PC-3 (cell line): ENCODE measurements at places on chromosomes 7 and 10. TPM values are rescaled to one million over a fixed set of nuclear protein-coding genes. Genes with fewer than 3 reads are reported as not detected.

NKX2-3 gene
- total RNA-seq: 0.07 TPM in 1 of 2 replicates, not detected in the other

FEZF1 gene
- total RNA-seq: not detected in 2 replicates

PCBD1 gene
- 277 and 283 TPM in 2 replicates for total RNA-seq

EN2 gene
- total RNA-seq: 2.3 and 2.4 TPM in 2 replicates

GRCh38 chr7:105480931-105481330 lies 41.1 kb downstream of the PUS7 start:
- H3K4me3 ChIP-seq: no peak overlapping the region
- no peaks in the 10 kb centered on the region for H3K4me1 ChIP-seq
- H3K27me3 ChIP-seq: no peaks in the 10 kb centered on the region
- DNase-seq: no peak
- H3K27ac ChIP-seq: no peak overlapping the region
- peaks cover 23% of the 10 kb centered on the region; the same call in 1 of the 2 replicates for H3K36me3 ChIP-seq

- 0 out of 2 replicates have a peak, but pooled peaks cover 9% of the 10 kb centered on the region for H3K27me3 ChIP-seq
- peak overlapping the region; percentile 26; the same call in 1 of the 2 replicates for H3K27ac ChIP-seq
- DNase-seq: peak; percentile 53
- no peaks in the 10 kb centered on the region for H3K36me3 ChIP-seq
- peaks cover 15% of the 10 kb centered on the region for H3K4me1 ChIP-seq
Observed at GRCh38 chr10:127990846-127991542, 84.1 kb downstream of the PTPRE start.

GRCh38 chr10:59793919-59794318 lies 40.7 kb upstream of the MRLN start:
- no peaks in the 10 kb centered on the region for H3K27me3 ChIP-seq
- H3K36me3 ChIP-seq: peaks cover 47% of the 10 kb centered on the region
- peak overlapping the region; percentile 25; the same call in 1 of the 2 replicates for H3K4me3 ChIP-seq
- DNase-seq: peak; percentile 92

DNA sequence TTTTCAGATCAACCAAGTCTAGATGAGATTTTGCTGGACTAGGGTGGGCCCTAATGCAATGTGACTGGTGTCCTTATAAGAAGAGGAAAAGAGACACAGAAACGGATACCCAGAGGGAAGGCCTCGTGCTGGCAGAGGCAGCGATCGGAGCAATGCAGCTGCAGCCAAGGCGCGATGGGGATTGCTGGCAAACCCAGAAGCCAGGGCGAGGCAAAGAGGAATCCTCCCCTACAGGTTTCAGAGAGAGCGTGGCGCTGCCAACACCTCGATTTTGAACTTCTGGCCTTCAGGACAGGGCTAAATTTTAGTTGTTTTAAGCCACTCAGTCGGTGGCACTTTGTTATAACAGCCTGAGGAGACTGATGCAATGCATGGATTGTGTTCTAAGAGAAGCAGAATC lies 157.1 kb upstream of the RHEB start:
- no peak overlapping the region for H3K4me3 ChIP-seq
- DNase-seq: no peak
- H3K4me1 ChIP-seq: no peaks in the 10 kb centered on the region
- no peak overlapping the region for H3K27ac ChIP-seq
- H3K27me3 ChIP-seq: no peaks in the 10 kb centered on the region

- H3K27me3 ChIP-seq: no peaks in the 10 kb centered on the region
- peaks cover 3% of the 10 kb centered on the region; the same call in 1 of the 2 replicates for H3K4me1 ChIP-seq
- H3K4me3 ChIP-seq: no peak overlapping the region
- no peaks in the 10 kb centered on the region for H3K36me3 ChIP-seq
Observed at GRCh38 chr10:26799342-26799741, 61.4 kb downstream of the ABI1 start.

GRCh38 chr7:103795107-103795506 lies 194.4 kb downstream of the RELN start:
- peak; percentile 64 for DNase-seq
- no peaks in the 10 kb centered on the region for H3K36me3 ChIP-seq

GRCh38 chr7:425794-426188 lies 93.9 kb downstream of the PDGFA start:
- H3K27me3 ChIP-seq: no peaks in the 10 kb centered on the region
- no peak overlapping the region for H3K4me3 ChIP-seq
- DNase-seq: no peak
- no peaks in the 10 kb centered on the region for H3K4me1 ChIP-seq
- H3K27ac ChIP-seq: no peak overlapping the region

DNA sequence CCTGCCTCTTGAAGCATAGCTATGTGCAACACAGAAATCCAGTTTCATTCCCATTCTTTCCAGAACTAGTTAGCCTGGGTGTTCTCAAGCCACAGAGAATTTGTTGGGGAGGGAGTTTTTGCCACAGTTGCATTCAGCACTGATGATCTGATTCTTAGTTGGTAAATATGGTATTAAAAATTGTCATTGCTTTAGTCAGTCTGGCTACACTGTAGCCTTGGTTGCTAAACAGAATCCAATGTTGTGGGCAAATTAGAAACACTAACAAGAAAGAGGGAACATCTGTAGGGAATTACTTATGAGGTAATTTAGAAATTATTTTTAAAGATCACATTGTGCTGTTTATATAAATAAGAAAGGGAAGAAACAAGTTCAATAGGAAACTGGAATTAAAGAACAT lies 57.0 kb upstream of the CC2D2B start:
- H3K4me1 ChIP-seq: no peaks in the 10 kb centered on the region
- 0 out of 2 replicates have a peak, but pooled peaks cover under 1% of the 10 kb centered on the region for H3K27me3 ChIP-seq
- no peak overlapping the region for H3K27ac ChIP-seq
- no peak for DNase-seq
- no peak overlapping the region for H3K4me3 ChIP-seq
- H3K36me3 ChIP-seq: no peaks in the 10 kb centered on the region
